ENCODE measurements at places on chromosomes 2 and 18.

DNA sequence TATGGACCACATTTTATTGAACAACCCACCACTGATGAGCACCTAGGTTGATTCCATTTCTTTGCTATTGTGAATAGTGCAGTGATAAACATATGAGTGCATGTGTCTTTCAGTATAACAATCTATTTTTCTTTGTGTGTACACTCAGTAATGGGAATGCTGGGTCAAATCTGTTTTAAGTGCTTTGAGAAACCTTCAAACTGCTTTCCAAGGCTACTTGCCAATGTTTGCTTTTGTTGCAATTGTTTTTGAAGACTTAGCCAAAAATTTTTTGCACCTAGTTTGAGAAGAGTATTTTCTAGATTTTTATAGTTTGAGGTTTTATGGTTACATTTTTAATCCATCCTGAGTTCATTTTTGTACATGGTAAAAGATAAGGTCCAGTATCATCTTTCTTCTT, 587.4 kb upstream of the SETBP1 start:
- DNase-seq = no peak

DNA sequence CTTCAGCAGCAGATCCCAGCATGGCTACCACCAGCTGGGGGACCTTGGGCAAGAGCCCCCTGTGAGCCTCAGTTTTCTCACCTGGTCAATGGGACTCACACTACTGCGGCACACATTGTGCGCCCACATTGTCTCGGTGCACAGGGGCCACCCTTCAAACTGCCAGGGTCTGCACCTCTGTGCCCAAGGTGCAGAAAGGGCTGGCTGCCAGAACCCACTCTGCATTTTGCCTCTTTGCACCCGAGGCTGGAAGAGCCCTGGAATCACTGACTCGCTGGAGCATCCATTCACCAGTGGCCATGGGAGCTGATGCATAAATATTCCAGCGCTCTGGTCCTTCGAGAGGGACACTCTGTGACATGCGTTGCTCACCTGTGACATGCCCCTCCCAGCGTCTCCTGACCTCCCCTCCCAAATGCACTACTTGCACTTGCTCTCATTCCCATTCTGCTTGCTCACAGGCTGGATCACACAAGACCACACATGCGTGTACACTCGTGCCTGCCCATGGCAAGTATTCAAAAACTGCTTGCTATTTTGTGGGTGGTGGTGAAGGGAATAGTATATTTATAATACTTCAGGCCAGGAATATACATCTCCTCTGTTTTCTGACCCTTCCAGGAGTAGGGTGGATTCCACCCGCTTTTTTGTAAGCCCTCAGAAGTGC, 18.8 kb upstream of the C1QL2 start:
- no peak for DNase-seq

- DNase-seq = no peak
These were observed 61.6 kb downstream of the COPS8 start for GRCh38 chr2:237147317-237147716.

DNA sequence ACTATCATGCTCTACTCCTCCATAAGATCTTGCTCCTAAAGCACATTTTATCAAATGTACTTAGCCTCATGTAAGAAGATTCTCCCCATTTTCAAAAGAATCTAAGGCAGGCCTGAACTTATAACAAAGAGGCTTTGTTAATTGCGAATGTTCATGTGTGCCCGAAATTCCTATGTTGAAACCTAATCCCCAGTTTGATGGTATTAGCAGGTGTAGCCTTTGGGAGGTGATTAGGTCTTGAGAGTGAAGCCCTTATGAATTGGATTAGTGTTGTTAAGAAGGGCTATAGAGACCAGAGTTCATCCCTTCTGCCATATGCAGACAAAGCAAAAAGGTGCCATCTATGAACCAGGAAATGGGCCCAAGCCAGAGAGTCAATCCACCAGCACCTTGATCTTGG, 234.5 kb downstream of the PAX3 start:
- DNase-seq = no peak

DNA sequence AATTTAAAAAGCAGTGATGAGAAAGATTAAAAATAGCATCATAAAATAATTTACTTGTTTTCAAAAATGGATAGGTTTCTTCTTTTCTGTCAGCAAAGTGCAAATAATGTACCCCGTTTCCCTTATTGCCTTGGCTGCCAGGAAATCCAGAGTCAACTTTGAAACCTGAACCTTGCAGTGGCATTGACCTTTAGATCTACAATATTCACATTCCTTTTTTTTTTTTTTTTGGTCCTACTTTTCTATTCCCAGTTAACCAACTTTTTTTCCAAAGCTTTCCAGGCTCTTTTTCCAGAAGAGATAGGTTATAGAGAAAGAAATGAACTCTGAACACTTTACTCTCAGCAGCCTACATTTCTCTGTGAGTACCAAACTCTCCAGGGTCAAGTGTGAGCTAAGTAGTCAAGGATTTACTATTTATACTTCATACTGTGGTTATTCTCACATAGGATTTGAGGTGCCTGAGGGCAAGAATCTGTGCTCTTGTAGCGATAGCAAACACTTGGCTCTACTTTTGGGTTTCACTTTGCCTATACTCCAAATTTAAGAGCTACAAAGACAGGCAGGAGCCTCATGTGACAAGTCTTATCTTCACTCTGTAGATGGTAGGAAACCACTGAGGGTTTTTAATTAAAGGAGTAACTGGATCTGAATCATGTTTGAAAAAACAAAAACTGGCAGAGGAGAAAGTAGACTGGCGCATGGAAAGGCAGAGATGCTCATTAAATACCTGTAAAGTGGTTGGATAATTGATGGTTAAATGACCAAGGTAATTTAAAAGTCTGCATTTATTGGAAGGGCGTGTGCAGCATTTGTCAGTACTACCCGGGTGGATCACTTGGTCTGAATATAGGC, 63.2 kb upstream of the TMEM17 start:
- DNase-seq = no peak

GRCh38 chr2:29060441-29060840, 13.9 kb downstream of the PCARE start:
- DNase-seq = no peak

GRCh38 chr2:218275371-218276072, 5.2 kb downstream of the PNKD start:
- no peak for DNase-seq

- DNase-seq = no peak
These were observed 127.5 kb downstream of the MC4R start for GRCh38 chr18:60245096-60245495.

- DNase-seq = no peak
These were observed 116.5 kb downstream of the NOL4 start for GRCh38 chr18:34108206-34108605.

DNA sequence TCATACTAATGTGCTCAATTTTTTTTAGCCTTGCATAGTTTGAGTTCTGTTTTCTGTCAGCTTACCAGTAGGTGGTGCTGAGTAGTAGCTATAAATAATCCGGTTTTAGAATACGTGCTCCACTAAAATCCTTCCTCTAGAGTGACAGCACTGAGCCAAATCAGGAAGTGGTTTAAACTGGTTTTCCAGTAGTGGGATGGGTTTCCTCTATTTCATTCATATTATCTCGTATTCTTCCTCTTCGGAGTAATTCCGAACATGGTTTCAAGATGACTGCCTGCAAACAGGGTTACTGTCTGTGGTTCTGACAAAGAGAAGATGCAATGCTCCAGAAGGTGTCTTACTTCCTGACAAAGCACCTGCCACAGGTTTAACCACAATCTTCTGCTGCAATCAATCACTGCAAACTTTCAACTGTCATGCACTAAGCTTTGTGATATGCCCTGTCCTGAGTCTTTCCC, 496.9 kb upstream of the VRK2 start:
- DNase-seq = no peak

- no peak for DNase-seq
These were observed 1003.8 kb upstream of the DDX18 start for GRCh38 chr2:116810645-116811044.

GRCh38 chr2:233395687-233396086, 41.4 kb downstream of the DGKD start:
- DNase-seq = no peak

GRCh38 chr2:200077210-200077650, 121.8 kb downstream of the MAIP1 start:
- DNase-seq = no peak

DNA sequence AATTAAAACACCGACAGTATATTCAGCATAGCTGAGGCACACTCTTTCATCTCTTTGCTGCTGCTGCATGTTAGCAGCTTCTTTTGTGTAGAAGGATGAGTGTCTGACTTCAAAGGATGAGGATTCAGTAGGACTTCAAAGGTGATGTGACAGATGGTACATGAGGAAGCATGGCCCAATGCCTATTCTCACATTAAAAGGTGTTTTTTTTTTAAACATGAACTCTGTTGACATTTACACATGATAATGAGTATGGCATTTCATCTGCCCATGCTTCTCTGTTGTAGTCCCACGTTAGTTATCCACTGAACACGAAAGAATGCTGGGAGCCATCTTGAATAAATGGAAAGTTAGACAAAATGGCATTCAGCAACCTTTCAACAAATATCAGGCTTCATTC, 1950.8 kb upstream of the PIK3C3 start:
- DNase-seq = no peak

All from stimulated activated CD4-positive, alpha-beta T cell treated with anti-CD3 and anti-CD28 coated beads, Interleukin-15, amount 100 ng/mL, for 1 hour (primary cell).